ENCODE measurements at places on chromosomes 3 and 15. TPM values are rescaled to one million over a fixed set of nuclear protein-coding genes. Genes with fewer than 3 reads are reported as not detected.

The BTD gene
- total RNA-seq: 25.3 TPM

The SLC28A1 gene
- not detected for total RNA-seq

The FAM174B gene
- 0.66 TPM for total RNA-seq

The NLGN1 gene
- 52.5 TPM for total RNA-seq

The PPP1R14D gene
- total RNA-seq: not detected

The UTS2B gene
- 0.29 TPM for total RNA-seq

The ZDHHC23 gene
- 6.8 TPM for total RNA-seq

The TIGIT gene
- not detected for total RNA-seq

The SYNM gene
- total RNA-seq: 5.7 TPM

The ALS2CL gene
- total RNA-seq: 5.3 TPM
